ENCODE measurements at places on chromosomes 7 and 10.

DNA sequence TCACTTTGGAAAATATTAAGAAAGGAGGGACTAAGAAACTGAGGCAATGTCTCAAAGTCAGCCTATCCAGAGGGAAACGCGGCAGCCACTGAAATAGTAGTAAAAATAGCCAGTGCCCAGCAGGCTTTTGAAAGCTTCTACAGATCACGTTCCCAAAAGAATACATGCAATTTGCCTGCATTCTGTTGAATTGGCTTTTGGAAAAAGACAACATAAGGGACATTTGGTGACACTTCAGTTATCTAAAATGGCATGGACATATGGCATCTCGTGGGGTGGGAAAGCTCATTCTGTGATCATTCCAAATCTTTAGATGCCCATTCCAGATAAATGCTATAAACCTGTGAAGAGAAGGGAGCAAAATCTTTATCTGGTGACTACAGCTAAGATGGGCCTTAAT, 82.8 kb upstream of the PDE1C start:
- DNase-seq = no peak

DNA sequence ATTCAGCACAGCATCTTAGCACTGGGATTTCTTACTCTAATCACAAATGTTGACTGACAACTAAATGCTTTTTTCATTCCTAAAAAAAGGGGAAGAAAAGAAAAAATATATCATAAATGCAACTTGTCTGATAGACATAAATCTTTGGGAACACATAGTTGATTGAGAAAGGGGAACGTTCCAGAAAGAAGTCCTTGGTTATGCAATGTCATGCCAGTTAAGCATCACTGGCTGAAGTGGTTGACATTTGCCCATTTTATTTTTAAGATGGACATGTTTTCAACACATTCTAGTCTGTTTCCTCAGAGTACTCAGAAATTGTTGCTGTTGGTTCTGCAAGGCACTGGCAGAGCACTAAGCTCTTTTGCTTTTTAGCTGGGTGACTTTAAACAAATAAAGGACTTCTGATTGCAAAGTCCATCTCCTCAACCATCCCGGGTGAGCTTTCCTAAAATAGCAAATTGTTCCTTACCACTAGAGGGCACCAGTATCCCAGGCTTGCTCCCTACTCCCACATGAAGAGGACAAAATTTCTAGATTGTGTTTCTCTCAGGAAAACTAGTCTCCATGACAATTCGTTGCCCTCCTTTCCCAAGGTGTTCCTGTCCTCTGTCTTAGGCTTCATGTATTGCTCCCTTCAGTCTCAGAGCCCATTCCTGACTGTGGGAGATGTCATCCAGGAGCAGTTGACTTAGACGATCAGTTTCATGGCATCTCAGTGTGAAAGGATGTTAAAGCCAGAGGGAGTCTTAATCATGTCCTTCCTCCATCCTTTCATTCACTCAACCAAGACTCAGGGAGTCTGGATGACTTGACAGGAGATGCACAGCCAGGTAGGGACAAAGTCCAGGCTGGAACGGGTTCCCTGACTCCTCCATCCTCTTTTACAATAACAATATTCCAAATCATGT, 23.9 kb downstream of the OPALIN start:
- DNase-seq = no peak

- no peak for DNase-seq
Measured at GRCh38 chr10:60254776-60255175, 134.9 kb downstream of the ANK3 start.

- DNase-seq = no peak
Measured at GRCh38 chr10:46520941-46521340, 35.5 kb downstream of the GPRIN2 start.

DNA sequence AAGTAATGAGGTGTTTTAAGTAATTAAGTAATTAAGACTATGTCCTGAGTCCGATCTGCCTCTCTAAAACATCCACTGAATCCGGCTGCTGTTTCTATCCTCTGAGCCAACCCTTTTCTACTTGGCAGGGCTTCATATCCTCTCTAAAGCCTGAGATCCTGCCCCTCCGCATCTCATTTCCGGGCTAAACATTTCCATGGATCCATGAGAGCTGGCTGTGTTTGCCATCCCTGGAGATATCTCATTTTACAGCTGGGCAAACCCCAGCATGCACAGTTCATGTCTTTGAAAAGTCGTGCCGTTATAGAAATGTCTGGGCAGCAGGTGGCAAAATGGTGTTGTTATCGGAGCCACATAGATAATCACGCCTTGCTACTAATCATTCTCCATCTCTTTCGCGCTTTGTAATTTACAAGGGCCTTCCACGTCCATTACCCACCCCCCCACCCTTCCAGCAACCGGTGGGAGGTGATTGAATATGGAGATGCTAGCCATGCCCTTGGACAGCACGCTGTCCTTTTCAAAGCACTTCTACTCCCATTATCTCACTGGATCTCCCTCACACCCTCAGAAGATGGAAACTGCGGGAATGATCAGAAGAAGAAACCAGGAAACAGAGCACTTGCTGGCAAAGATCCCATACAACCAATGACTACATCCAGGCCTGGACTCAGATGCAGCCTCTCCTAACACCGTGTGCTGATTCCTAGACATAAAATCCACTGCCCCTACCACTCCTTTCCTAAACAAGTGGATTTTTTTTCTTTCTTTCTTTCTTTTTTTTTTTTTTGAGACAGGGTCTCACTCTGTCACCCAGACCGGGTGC, 1189.2 kb downstream of the TYW1 start:
- DNase-seq = no peak

- DNase-seq = no peak
Measured at GRCh38 chr7:153504288-153505075, 547.7 kb upstream of the DPP6 start.

DNA sequence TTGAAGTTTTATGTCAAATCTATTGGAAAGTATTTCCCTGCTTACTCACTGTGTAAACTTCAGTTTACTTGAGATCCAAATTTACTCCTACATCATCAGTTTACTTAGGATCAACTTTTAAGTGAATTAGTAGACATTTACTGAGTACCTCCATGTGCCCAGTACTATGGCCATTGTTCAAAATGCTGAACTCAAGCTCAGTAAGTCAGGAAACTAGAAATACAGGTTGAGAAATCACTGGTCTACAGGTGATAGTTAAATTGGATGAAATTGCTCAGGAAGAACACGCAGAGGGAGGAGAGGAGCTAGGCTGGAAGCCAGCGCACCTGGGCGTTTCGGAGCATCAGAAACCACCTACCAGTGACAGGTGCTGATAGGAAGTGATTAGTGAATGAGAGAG, 25.5 kb upstream of the EBLN1 start:
- no peak for DNase-seq

DNA sequence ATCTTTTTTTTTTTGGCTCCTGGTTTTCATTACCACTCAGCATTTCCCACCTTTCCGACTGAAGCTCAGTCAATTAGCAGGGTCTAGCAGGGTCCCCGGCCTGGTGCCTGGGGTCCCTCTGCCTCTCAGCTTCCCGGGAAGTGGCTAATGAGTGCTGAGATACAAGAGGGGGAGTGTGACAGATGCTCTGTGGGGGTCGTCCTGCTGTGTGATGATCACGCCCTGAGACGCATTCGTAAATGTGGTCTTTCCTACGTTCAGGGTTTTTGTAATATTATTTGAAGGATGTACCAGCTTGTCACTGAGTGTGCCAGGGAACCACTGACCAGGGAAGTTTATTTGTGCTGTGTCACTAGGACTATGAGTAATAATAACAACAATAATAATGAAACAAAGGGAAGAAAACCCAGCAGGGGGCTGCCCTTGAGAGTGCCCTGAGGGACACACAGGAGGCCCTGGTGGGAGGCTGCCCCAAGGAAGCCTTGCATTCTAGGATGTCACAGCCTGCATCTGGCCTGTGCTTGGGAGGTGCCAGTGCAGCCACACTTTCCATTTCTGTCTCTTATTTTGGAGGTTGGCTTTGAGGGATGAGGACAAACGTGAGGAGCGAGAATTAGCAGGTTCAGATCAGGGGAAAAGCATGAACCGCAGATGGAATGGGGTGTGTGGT, 337.8 kb downstream of the ADARB2 start:
- DNase-seq = no peak

GRCh38 chr7:70779321-70779720, 352.6 kb upstream of the GALNT17 start:
- no peak for DNase-seq

GRCh38 chr10:404346-404745, 269.1 kb downstream of the ZMYND11 start:
- no peak for DNase-seq

DNA sequence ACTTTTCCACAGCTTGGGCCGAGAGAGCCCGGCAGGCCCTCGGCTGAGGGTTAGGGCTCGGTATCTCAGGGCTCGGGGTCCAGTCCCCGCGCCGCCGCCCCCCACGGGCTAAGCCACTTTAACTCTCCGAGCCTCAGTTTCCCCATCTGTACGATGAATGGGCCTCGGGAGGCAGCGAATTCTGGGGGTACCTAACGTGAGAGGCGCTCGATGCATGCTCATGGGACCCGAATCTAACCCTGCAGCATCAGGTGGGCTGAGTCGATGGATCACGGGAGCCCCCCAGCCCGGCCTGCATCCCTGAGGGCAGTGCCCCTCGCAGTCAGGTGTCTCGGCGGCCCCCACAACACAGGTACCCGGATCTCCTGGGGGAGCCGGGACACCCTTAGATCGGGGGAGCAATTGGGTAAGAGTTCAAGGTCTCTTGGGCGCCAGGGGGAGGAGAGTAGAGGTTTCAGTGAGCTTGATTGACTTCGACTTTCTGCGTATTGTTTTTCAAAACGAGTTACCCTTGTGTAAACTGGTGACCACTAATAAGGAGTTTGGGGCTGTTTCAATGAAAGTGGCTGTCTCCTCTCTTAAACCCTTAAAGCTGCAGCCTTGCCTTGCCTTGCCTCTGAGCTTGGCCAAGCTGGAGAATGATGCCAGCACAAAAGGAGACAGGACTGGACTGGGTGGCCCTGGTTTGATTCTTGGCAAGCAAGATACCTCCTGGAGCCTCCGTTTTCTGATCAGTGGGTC, 631 bp downstream of the POR start:
- DNase-seq = no peak

DNA sequence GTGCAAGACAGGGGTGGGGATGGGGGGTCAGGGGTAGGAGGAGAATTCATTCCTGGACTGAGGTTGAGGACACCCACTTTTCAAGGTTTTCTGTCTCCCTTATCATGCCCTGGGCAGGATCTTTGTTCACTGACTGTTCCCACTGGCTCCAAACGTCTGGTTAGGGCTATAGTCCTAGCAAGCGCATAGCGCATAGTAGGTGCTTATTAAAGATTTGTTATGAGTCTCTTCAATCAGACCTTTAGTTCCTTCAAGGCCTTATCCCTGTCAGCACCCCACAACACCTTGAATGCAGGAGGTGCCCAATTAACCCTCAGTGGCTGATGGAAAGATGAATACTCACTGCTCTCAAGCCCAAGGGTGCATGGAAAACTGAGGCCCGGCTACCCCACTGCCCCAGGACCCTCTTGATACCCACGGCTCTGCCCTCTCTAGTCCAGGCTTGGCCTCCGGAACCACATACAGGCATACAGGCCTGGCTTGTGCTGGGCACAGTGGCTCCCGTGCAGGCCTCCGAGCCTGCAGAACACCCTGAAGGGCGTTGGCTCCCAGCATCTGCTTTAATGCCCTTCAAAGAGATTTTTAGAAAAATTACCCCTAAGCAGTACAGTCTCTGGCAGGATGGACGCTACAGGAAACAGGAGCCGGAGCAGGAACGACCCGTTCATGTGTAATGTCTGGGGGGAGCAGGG, 177.7 kb downstream of the SH3PXD2A start:
- DNase-seq = no peak

- DNase-seq = no peak
Measured at GRCh38 chr10:62528441-62528840, 154.3 kb downstream of the ZNF365 start.

DNA sequence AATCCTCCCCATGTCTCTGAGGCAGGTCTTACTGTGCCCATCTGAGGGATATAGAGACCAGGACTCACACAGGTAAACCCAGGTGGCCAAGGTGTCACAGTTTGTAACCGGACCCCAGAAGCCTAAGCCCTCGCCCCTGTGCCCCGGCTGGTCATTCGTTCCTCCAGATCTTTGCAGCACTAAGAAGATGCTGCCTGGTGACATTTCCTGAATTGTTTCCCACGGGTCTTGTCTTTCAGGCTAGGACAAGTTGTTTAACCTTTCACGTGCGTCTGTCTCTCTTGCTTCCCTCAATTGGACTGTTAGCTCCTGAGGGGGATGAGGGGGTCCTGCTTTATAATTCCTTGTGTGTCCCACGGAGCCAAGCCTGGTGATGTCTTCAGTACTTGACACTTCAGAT, 158.0 kb downstream of the KCNMA1 start:
- DNase-seq = no peak

- DNase-seq = no peak
Measured at GRCh38 chr10:4512671-4513240, 313.3 kb upstream of the AKR1E2 start.

GRCh38 chr10:99062591-99062990, 173.1 kb downstream of the HPSE2 start:
- no peak for DNase-seq

DNA sequence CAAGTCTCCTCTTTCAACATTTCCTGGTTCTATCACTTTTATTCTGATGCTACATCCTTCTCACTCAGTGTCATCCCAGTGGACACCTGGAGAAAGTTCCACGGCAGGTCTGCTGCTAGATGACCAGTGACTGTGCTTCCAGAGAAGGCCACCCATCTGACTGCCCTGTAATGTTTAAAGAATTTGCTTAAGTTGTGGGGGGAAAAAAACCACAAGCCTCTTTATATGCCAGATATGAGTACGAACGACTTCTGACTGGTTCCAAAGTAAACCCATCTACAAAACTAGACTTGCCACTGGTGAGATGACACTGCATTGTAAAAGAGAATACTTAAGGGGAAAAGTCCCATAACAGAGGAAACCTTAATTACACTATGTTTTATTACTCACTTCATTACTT, 69.6 kb upstream of the VWC2 start:
- no peak for DNase-seq

DNA sequence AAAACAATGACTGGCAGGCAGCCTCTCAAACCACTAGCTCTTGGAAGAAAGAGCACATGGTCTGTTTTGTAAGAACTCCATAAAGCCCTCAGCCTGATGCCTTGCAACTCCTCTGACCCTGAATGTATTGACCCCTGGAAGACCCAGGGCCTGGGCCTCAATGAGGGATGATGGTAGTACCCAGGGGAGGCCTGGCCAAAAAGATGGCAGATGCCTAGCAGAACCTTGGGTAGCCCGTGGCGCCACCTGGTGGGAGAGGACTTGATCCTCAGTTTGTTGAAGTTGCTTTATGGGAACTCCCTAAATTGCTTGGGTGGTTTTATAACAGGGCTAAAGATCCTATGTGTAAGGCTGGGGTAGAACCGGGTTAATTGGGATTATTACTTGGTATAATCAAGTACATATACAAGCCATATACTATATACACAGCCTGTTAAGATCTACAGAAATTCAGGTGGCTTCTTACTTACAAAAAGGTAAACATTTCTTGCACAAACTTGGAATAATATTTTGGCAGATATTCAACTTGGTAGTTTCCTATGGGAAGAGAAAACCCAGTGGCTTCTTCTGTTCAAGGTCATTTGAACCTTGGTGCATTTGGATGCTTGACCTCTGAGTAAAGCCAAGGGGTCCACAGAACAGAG, 95.8 kb upstream of the CACUL1 start:
- no peak for DNase-seq

- no peak for DNase-seq
Measured at GRCh38 chr7:156050636-156051569, 238.6 kb upstream of the SHH start.

- no peak for DNase-seq
Measured at GRCh38 chr10:95741807-95742467, 14.0 kb upstream of the ENTPD1 start.

Data from cortex of kidney (tissue), 1 donor.